ENCODE measurements at places on chromosomes 7 and 10.

DNA sequence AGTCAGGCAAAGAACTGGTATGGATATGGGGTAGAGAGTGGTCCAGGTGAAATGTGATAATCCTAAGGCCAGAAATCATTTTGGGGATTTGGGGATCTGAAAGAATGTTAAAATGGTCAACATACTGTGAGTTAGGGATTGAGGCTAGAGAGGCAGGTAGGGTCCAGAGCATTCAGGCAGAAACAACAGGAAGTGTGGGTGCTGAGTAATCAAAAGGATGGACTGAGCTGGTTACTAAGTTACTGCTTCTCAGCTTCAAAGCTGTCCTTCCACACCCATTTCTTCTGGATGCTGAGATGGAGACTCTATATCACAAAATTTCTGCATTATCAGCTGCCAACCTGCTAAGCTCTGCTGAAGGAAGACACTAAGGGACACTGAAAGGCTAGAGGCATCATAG lies 30.6 kb upstream of the PRKCQ start:
- no peak for DNase-seq

- no peak for DNase-seq
Measured at GRCh38 chr7:1087952-1088920, at the start of gene GPER1. Gene GPER1 (plus strand): TSS chr7:1088113. CDS start chr7:1091729, 3,616 bp downstream.

DNA sequence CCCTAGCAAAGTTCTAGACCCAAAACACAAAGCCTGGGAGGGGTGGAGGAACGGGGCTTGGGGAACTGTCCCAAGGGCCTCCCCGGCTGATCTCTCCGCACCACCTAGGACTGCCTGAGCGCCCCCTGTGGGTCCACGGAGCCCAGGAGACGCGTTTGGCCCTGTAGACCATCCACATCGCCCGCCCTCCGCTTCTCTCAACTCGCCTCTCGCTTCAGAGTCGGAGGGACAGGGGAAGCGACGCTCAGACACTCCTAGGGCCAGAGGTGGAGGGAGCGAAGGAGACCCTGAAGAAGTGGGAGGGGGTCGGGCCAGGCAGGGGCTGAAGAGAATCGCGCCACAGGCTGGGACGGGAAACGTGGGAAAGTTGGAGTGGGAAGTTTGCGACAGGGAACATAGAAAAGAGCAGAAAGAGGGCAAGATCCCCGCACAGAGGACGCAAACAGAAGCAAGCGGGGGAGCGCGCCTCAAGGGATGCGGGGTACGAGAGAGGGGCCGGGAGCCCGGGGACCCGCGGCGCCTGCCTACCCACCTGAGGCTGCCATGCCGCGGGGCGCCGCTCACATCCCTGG lies 378 bp downstream of the PIK3AP1 start:
- peak; percentile 69 for DNase-seq

GRCh38 chr10:31770307-31770902 lies 158.2 kb downstream of the ARHGAP12 start:
- peak; percentile 70 for DNase-seq

GRCh38 chr10:27297844-27298521 lies 57.4 kb upstream of the ACBD5 start:
- DNase-seq: no peak

DNA sequence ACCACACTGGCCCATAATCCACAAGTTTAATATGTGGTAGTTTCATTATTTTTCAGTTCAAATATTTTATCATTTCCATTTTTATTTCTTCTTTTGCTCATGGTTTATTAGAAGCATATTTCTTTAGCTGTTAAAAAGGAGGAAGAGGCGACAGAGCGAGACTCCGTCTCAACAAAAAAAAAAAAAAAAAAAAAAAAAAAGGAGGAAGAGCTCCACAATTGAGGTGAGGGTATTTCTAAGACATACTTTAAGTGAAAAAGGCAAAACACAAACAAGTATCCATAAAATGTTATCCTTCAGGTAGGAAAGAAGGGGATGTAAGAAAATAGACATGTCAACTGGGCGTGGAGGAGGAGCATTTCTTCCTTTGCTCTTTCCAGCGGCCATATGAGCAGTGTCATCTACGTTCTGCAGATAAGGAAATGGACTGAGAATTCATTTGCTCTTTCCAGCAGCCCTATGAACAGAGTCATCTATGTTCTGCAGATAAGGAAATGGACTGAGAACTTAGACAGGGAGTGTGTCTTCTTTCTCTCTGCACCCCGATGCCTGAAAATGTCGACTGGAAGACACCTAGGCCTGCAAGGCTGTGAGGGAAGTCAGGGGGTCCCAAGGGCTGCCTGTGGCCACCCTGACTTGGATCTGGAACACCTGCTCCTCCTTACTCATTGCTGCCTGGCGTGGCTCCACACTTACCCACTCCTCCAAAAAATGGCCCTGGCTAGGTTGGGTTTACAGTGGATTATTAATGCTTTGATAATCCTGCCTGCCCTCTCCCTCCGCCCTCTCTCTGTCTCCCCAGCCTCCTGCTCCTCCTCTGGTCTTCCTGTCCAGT lies 18.9 kb upstream of the RAMP3 start:
- DNase-seq: no peak

- DNase-seq: no peak
Measured at GRCh38 chr7:41033500-41033899, 669.4 kb downstream of the INHBA start.

GRCh38 chr7:136883046-136883445 lies 14.6 kb downstream of the CHRM2 start:
- DNase-seq: no peak

- no peak for DNase-seq
Measured at GRCh38 chr7:113794573-113794972, 124.2 kb downstream of the PPP1R3A start.

DNA sequence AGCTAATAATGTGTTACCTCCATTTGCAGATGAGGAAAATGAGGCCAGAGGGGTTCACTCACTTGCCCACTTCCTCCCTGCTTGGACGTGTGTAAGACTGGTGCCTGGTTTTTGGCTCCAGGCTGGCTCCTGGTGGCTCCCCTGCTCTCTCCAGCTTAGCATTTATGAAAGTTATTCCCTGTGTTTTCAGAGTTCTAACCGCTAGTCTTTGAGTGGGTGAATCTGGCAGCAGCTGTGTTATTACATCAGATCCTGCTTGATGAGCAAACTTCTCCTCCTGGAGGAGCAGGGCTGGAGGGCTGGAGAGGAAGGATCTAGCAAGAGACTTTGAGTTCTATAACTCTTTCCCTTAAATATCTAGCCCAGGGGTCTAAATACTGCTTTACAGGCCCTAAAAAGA lies 80.9 kb upstream of the AGBL3 start:
- no peak for DNase-seq

DNA sequence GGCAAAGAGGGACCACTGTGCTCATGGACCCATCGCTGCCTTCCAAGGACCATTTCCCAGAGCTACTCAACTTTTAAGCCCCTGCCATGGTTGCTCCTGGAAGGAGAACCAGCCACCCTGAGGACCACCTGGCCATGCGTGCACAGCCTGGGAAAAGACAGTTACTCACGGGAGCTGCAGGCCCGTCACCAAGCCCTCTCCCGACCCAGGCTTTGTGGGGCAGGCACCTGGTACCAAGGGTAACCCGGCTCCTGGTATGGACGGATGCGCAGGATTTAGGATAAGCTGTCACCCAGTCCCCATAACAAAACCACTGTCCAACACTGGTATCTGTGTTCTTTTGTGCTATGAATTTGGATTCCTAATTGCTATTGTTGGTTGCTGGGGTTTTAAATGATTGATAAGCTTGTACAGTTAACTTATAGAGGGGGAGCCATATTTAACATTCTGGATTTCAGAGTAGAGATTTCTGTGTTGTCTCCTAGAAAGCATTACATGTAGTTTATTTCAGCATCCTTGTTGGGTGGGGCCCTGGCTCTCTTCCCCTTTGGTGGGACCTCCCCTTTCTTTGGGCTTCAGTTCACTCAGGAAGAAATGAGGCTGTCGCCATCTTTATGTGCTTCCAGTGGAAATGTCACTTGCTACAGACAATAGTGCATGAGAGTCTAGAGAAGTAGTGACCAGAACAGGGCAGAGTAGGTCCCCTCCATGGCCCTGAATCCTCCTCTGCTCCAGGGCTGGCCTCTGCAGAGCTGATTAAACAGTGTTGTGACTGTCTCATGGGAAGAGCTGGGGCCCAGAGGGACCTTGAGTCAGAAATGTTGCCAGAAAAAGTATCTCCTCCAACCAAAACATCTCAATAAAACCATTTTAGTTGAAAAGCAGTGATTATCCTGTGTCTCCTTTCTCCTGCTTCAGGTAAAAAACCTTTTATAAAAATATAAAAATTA lies 19.4 kb downstream of the LAT2 start:
- no peak for DNase-seq

- no peak for DNase-seq
Measured at GRCh38 chr10:115849197-115849596, 423.8 kb downstream of the GFRA1 start.

DNA sequence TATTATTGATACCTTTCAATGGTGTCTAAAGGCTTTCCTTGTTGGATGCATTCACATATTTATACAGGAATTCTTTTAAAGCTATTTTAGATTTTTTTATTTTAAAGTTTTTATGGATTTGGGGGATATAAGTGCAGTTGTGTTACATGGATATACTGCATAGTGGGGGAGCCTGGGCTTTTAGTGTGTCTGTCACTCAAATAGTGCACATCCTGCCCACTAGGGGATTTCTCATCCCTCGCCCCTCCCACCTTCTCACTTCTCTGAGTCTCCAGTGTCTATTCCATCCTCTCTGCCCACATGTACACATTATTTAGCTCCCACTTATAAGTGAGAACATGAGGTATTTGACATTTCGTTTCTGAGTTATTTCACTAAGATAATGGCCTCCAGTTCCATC lies 154.0 kb upstream of the MKI67 start:
- no peak for DNase-seq
